ENCODE measurements at places on chromosomes 5 and 9.

DNA sequence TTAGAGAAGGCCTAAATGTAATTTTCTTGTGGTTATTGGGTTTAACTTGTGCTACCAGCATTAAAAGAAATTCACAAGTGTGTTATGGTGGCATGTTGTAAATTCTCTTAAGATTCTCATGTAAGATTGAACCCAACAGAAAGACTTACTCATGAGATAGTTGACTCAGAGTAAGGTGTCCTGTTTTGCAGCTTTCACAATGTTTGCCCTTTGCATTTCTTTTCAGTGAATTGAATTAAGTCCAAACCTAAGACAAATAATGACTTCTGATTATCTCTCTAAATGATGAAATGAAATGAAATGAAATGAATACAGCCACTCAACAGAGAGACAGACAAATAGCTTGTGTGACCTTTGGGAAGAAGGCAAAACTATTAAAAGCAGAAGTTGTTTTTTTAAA is 1696.9 kb upstream of the WWC1 start:
- no peak for DNase-seq

- DNase-seq = no peak
Observed at GRCh38 chr5:73450137-73450536, 1.6 kb upstream of the FOXD1 start.

DNA sequence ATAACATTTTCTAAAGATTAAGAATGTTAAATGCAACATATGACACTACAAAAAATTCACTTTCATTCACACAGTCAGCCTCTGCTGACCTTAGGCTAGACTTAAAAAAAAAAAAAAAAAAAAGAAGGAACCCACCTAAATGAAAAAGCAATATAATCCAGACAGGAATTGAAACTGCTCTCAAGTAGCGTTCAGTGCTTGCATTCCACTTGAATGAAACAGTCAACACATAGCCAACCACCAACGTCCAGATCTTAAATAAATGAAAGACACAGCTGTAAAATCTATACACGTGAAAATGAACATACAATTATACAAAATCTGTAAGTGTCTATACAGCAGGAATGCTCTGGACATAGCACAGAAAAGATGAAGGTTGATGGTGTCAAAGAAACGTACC is 11.4 kb downstream of the TMEM245 start:
- peak; percentile 37 for DNase-seq

DNA sequence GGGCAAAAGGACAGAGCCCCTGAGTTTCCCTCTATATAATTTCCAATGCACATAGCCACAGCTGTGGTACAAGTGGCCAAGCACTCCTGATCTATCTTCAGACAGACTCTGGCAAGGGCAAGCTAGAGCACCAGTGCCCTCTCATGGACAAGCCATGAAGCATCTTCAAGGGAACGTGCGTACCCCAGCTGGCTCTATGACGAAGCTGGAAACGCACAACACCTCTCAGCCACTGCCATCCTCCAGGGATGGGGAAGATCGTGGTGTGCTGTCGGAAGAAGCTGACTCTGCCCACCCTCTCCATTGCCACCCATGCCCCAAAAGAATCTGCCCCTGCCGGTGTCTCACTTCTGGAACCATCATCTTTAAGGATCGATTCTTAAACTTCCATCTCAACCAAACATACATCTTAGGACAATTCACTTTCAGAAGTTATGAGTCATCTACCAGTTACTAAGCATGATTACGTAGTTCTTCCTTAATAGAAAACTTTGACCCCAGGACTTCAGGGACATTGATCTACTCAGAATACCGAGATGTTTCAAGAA is 482.9 kb downstream of the AGTPBP1 start:
- DNase-seq = peak; percentile 70

DNA sequence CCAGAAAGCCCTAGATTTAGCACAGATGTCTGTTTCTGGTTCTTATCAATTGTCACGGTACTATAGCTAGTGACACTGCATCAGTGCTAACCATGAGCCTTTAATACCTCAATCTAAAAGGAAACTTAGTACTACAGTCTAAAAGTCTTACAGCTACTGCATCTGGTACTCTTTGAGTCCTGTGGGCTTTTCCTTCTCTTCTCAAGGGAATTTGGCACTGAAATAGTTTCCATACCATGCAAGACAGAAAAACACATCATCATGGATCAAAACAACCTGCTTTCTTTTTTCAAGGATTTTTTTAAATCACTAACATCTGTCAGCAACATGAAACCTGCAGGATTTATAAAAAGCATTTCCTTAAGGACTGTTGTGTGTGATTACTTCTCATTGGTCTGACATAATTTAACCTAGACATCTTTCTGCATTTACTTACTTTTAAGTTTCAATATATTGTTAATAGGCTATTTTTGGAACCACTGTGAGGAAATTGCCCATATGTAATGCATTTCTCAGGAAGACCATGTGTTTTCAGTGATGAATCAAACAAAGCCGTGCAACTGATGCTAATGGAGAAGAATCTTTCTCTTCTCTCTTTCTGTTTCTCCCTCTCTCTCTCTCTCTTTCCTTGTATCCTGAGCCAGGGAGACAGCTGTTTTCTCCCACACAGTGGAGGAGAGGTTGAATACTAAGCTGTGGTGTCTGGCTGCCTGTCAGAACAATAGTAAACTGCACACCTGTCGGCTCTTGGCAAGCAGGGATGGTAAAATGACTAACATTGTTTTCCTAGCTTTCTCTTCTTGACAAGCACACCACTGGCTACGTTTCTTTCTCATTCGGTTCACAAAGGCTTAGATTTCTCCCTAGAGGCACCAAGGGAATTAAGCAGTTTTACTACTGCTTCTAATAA is 273.4 kb downstream of the CSNK1G3 start:
- DNase-seq = peak; percentile 91

- peak; percentile 41 for DNase-seq
Observed at GRCh38 chr5:92309336-92309991, 926.3 kb upstream of the ARRDC3 start.

GRCh38 chr5:159805021-159805420 is 111.3 kb upstream of the ADRA1B start:
- peak; percentile 86 for DNase-seq

GRCh38 chr9:122897969-122898368 is 7.2 kb downstream of the RC3H2 start:
- DNase-seq = peak; percentile 9

DNA sequence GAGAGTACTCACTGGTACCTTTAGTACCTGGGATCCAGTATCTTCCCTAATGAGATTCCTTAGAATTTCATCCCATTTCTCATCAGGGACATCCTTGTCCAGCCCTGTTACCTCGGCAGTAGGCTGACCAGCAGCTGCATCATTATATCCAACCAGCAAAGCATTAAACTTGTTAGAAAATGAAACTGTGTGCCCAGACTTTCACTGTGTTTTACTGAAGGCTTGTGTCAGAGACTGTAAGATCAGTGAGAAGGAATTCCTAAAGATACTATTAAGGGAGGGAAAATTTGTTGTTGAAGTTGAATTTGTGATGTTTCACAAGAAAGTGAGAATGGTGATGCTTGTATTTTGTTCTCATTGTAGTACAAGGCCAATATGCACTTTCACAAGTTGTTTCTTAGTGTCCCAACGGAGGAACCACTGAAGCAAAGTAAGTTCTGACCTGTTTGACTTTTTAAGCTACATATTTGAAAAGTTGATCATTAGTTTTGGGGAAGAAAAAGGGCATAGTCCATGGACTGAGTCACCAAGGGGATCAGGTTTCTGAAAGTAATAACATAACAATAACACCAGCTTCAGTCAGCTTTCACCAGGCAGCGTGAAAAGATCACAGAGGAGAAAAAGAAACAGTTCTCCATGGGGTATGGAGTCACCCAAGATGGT is 48.8 kb downstream of the GRAMD2B start:
- peak; percentile 84 for DNase-seq

- DNase-seq = peak; percentile 65
Observed at GRCh38 chr5:126865299-126865698, 88.4 kb downstream of the LMNB1 start.

- DNase-seq = no peak
Observed at GRCh38 chr5:146082798-146083197, 22.6 kb downstream of the PLAC8L1 start.

GRCh38 chr5:168209244-168209995 is 82.0 kb upstream of the WWC1 start:
- peak; percentile 42 for DNase-seq

- no peak for DNase-seq
Observed at GRCh38 chr5:167725264-167725663, 566.2 kb upstream of the WWC1 start.

- peak; percentile 70 for DNase-seq
Observed at GRCh38 chr9:131500939-131501541, 1.7 kb upstream of the POMT1 start.

DNA sequence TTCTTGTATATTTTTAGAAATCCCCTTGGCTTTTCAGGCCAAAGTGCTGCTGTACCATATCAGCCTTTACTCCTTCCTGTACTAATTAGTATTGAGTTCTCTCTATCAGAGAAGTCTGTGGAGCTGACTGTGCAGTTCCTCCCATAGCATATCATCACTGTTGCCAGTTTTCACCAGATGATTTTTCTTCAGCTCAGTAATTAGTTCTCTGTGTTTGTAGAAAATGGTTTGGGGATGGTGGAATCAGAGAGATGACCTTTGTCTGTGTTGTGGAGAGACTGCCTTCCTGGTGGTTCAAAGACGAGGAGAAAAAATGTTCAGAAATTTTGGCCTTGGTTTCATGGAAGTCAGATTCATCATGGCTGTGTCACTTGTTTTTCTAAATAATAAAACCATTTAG is 227.5 kb upstream of the ACTBL2 start:
- peak; percentile 8 for DNase-seq

- DNase-seq = no peak
Observed at GRCh38 chr9:134061688-134062371, 6.0 kb downstream of the BRD3 start.

GRCh38 chr9:109624896-109625295 is 126.8 kb upstream of the PTPN3 start:
- DNase-seq = no peak

DNA sequence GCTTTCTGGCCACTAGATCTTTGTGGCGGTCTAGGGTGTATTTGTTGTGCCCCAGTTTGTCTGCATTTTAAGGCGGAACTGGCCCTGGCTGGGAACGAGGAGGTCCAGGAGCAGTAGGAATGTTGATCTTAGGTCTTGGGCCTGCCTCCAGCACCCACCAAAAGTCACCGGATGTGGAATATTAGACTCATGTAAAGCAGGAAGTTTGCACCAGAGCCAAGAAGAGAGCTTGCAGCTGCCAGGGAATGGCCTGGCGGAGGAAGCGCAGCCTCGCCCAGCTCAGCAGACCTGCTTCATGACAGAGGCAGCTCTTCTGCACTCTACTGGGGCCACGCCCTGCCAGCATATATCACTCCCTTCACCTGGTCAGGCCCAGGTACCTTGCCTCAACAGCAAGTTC is 3.3 kb downstream of the GPX3 start:
- DNase-seq = peak; percentile 32

All from AG10803 (cell line).